ENCODE measurements at places on chromosomes 16 and 17.

DNA sequence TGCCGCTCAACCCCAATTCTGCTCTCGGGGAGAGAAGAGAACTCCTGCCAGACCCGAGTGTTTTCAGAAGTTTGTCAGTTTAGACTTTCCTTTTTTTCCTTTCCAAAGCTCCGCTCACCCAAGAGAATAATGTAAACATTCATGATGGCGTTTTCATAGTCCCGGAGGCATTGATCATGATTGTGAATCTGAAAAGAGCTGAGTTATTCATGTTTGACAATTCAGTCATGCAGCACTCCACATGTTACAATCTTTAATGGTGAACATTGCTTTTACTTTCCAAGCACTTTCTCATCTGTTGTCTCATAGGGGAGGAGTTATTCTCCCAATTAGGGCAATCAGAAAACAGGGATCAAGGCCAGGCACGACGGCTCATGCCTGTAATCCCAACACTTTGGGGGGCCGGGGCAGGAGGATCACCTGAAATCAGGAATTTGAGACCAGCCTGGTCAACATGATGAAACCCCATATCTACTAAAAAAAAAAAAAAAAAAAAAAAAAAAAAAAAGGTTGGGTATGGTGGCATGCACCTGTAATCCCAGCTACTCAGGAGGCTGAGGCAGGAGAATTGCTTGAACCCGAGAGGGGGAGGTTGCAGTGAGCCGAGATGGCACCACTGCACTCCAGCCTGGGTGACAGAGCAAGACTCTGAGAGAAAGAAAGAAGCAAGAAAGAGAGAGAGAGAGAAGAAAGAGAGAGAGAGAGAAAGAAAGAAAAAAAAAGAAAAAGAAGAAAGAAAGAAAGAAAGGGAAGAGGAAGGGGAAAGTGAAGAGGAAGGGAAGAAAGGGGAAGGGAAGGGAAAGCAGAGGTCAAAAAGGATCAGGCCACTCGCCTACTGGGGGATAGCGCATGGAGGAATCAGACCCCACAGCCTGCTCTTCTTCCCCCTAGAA, 70.0 kb upstream of the TNRC6C start:
- no peak for DNase-seq

- DNase-seq, result no peak
These were observed 23.8 kb downstream of the UNC13D start for GRCh38 chr17:75820094-75821080.

- no peak for DNase-seq
These were observed 22.7 kb upstream of the ATP5MC1 start for GRCh38 chr17:48869821-48870318.

DNA sequence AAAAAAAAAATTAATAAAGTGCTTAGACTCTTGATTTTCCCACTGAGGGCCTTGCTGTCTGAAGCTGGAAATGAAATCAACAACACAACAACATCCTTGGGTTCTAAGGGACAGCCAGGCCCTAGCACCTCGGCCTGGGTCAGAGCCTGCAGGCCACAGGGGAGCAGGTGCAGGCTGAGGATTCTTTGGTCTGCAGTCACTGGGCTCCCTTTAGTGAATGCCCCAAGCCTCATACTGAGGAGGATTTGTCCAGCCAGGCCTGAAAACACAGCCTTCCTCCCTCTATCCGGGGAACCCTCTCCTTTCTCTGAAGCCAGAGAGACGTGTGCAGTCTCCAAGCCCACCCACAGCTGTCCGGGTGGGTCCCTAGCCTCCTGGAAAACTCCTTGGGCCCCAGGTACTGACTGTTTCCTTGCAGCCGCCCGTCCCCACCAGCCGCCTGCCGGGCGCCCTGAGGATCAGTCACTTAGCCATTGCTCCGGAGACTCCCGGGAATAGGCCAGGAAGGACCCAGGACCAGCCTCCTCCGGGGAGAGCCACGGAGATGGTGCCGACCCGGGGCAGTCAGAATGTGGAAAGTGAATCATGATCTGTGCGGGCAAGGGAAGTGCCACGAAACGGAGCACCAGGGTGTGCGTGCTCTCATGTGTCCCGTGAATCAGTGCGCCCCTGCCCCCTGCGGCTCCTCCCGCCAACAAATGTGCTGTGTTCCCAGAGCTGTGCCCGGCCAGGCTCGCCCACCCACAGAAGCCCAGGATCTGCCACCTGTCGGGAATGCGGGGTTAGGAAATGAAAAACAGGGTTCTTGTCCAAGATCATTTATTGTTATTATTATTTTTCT, 91.0 kb downstream of the RTN4RL1 start:
- no peak for DNase-seq

- no peak for DNase-seq
These were observed 308.2 kb upstream of the GOT2 start for GRCh38 chr16:59042301-59042700.

DNA sequence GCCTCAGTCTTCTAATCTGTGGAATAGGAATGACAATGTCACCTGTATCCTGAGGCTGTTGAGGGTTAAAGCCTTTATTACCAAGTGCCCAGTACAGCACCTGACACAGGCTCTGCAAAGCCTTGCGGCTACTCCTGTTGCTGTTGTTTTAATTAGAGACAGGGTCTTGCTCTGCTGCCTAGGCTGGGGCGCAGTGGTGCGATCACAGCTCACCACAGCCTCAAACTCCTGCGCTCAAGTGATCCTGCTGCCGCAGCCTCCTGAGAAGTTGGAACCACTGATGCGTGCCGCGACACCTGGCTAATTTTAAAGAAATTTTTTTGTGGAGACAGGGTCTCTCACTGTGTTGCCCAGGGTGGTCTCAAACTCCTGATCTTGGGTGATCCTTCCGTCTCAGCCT, 5.4 kb downstream of the GSE1 start:
- DNase-seq, result no peak

DNA sequence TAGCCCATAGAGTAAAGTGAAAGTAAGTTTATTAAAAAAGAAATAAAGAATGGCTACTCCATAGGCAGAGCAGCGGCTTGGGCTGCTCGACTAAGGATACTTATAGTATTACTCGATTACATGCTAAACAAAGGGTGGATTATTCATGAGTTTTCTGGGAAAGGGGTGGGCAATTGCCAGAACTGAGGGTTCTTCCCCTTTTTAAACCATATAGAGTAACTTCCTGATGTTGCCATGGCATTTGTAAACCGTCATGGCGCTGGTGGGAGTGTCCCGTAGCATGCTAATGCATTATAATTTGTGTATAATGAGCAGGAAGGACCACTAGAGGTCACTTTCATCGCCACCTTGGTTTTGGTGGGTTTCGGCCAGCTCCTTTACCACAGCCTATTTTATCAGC, 13.3 kb upstream of the GAS7 start:
- DNase-seq, result no peak

DNA sequence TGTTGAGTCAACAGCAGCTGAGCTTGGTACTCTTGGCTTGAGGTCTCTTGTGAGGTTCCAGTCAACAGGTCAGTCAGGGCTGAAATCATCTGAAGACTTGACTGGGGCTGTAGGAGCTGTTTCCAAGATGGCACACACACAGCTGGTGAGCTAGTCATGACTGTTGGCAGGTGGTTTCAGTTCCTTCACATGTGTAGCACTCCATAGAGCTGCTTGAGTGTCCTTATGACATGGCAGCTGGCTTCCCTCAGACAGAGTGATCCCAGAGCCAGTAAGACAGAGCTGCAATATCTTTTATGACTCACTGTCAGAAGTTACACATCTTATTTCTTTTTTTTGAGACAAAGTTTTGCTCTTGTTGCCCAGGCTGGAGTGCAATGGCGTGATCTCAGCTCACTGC, 19.5 kb upstream of the GAS7 start:
- DNase-seq, result no peak

- peak; percentile 3 for DNase-seq
These were observed 42.7 kb downstream of the BANP start for GRCh38 chr16:87993901-87994300.

GRCh38 chr16:85420501-85421337, 192.4 kb upstream of the GSE1 start:
- peak; percentile 89 for DNase-seq

GRCh38 chr17:76337413-76337777, 16.3 kb downstream of the PRPSAP1 start:
- no peak for DNase-seq

- peak; percentile 16 for DNase-seq
These were observed 154.0 kb downstream of the C16orf78 start for GRCh38 chr16:49527611-49528010.

GRCh38 chr16:13344001-13344400, 442.6 kb downstream of the SHISA9 start:
- DNase-seq, result no peak

DNA sequence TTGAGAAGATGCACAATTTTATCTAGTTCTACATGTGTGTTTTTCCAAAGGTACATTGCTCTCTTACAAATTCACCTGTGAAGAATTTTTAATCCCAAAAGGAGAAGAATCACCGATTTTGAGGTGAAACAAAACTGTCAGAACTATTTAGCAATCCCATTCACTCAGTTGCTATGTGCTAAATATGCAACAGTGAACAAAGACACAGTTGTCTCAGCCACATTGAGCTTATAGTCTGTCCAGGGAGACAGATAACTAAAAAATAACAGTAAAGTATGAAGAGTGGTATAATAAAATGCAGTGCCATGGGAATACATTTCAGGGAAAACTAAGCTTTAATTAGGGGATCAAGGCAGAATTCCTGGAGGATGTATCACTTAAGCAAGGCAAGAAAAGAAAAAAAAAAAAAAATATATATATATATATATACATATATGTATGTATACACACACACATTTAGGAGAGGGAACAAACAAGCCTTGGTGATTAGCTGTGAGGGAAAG, 110.4 kb downstream of the SPAG9 start:
- DNase-seq, result no peak

- DNase-seq, result no peak
These were observed 8.6 kb upstream of the GSG1L start for GRCh38 chr16:28072087-28072486.

GRCh38 chr16:53504665-53505064, 1.7 kb upstream of the AKTIP start:
- DNase-seq, result peak; percentile 65
